Stimulated activated CD4-positive, alpha-beta T cell treated with anti-CD3 and anti-CD28 coated beads, Interleukin-4, amount 100 ng/mL, for 24 hours (primary cell): ENCODE measurements at places on chromosomes 5 and 9.
A peak's percentile ranks its signal among the peaks of the same experiment; 100 is the strongest.

DNA sequence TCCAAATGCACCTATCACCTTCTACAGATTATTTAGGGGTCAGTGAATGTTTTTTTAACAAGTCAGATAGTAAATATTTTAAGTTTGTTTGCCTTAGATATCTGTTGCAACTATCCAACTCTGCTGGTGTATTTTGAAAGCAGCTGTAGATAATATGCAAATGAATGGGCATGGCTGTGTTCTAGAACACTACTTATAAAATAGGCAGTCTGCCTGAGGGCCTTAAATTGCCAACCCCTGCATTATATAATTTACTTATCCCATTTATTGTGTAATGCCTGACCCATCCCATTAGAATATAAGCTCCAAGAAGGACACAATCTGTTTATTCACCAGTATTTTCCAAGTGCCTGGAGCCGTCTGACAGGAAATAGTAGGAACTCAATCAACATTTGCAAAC, 149.0 kb downstream of the TTC39B start:
- DNase-seq: no peak

DNA sequence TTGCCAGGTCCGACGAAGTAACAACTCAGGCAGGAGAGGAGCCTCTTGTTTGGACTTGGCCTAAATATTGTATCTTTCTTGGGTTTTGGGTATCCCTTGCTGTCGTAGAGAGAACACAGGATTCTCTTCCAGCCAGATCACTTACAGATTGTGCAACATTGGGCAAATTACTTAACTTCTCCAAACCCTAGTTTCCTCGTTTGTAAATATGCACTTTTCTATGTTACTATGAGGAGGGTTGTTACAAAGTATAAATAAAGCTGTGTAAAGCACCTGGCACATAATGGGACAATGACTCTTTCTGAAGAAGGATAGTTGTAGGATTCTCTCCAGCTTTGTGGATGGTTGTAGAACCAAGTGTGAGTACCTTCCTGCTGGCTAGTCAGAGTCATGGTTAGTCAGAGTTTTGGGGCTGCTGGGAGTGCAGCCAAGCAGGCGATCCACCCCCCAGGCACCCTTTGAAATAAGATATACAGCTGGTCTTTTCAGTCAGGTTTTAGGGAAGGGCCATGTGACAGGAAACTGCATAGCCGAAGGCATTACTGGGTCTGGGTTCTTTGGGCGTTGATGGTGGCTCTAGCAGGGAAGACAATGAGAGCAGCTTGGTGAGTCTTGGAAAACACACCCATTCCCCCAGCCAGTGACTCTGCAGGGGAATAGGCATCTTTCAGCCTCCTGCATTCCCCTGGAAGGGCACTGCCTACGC, 49.9 kb upstream of the GDNF start:
- DNase-seq: no peak

- DNase-seq: no peak
Measured at GRCh38 chr5:58366461-58366860, 93.4 kb downstream of the PLK2 start.

- DNase-seq: no peak
Measured at GRCh38 chr5:131745703-131746102, 51.1 kb downstream of the FNIP1 start.

GRCh38 chr9:137000177-137000930, 4.0 kb upstream of the CLIC3 start:
- peak; percentile 33 for DNase-seq

DNA sequence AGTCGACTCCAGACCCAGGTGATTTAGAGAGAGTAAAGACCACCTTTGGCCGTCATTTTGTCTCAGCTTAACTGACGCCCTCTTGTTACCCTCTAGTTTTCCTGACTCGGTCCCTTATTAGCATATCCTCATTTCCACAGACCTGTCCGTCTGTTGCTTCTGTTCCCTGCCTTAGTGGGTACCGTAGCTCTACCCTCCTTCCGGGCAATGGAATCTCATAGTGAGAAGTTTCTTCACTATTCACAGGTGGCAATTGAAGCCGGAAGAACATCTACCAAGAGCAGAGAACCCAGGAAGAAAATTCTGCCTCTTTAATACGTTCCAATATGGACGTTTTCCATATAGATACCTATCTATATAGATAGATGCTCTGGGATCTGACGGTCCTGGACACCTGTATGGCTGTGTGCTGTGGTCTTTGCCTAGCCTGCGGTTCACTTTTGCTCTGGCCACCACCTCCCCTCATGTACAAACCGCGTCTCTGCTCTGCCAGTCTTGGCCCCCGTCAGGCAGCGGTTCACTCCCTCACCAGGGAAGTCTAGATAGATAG, 652 bp upstream of the TMEM161B start:
- DNase-seq: no peak

- no peak for DNase-seq
Measured at GRCh38 chr5:132621699-132622098, 36.3 kb upstream of the IL13 start.

- DNase-seq: no peak
Measured at GRCh38 chr5:53167836-53168235, 58.3 kb upstream of the MOCS2 start.

DNA sequence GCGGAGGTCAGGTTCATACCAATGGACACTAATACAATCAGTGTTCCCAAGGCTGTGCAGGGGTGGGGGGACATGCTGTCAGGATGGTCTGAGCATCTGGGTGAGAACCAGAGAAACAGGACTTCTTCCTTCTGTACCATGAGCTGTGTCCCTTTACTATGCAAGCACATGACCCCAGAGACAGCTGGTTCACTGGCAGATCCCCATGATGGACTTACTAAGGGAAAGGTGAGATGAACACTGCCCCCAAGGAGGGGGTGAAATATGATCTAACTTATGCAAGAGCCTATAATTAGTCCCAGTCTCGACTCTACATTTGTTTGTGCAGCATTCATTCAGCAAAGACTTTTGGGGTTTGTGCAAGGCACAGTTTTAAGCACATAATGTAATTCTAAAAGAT, 91.4 kb downstream of the LIFR start:
- DNase-seq: no peak
